Caudate nucleus (tissue), 63 donors: ENCODE measurements at places on chromosomes 4 and X.

- DNase-seq: no peak
Observed at GRCh38 chr4:182083671-182084410, 159.4 kb upstream of the TENM3 start.

DNA sequence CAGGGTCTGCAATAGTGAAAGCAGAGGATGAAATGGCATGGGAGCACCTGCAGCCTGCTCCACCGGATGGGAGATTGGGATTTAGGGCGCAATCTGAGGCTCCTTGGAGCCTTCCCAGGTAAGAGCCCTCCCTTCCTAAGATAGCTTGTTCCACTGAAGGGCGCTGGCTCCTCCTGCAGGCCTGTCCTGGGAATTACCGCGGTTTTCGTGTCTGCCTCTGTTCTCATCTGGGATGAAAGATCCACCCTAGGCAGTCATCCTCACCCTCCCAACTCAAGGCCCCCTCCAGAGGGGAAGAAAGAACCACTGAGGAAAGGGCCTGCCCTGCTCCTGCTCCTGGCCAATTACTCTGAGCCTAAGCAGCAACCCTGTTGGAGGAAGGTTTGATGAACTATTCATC, 547.5 kb downstream of the SMARCA1 start:
- DNase-seq: no peak

DNA sequence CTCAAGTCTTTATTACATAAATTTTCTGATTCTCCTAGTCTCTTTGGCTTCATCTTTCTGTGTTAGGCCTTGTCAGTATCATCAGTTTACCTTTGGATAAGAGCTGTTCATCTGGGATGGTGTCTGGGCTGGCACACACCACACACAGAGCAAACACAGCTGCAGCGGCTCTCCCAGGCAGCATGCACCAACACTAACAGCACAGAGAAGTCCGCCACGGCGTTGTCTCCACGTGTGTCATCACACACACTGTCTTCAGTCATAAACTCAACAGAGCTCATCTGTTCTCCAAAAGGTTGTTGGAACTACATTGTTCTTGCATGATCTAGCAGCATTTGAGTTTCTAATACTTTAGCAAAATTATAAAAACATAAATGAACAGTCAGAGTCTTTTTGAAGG, 851.9 kb upstream of the FRG1 start:
- DNase-seq: no peak

GRCh38 chr4:3287271-3287971, 5.4 kb upstream of the RGS12 start:
- no peak for DNase-seq

DNA sequence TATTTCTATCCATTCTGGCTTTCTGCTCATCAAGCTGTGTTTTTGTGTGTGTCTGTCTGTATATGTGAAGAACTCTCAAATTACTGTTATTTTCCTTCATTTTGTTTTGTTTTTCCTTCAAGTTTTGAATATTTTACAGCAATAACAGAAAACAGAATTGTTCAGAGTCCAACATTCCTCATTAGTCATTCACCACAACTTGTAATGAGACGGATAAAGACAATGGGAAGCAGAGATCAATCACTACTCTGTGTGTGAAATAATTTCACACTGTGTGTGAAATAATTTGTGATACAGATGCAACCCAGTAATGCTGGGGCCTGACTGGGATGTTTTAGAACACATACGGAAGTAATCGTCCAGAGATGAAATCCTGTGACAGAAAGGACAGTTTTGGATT, 55.2 kb downstream of the HPGD start:
- no peak for DNase-seq

GRCh38 chr4:18935659-18936345, 914.2 kb upstream of the LCORL start:
- DNase-seq: peak; percentile 11

GRCh38 chr4:41132055-41132683, 82.2 kb downstream of the APBB2 start:
- no peak for DNase-seq

- no peak for DNase-seq
Observed at GRCh38 chr4:47274901-47275300, 188.6 kb downstream of the COMMD8 start.

DNA sequence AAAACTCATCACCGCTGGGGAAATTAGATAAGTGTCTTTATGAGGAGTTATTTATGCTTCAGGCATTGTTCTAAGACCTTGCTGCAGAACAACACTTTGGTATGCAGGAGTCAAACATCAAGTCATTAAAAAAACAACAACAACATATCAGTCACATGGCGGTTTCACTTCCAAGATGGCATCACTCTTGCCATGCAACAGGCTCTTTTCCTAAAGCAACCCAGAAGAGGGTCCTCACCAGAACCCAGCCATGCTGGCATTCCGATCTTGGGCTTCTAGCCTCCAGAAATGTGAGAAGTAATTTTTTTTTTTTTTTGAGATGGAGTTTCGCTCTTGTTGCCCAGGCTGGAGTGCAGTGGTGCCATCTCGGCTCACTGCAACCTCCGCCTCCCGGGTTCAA, 8.7 kb upstream of the RBMX start:
- DNase-seq: no peak

GRCh38 chr4:168304744-168305459, 13.7 kb downstream of the DDX60 start:
- no peak for DNase-seq

GRCh38 chr4:153220682-153221395, 16.6 kb downstream of the TRIM2 start:
- no peak for DNase-seq

DNA sequence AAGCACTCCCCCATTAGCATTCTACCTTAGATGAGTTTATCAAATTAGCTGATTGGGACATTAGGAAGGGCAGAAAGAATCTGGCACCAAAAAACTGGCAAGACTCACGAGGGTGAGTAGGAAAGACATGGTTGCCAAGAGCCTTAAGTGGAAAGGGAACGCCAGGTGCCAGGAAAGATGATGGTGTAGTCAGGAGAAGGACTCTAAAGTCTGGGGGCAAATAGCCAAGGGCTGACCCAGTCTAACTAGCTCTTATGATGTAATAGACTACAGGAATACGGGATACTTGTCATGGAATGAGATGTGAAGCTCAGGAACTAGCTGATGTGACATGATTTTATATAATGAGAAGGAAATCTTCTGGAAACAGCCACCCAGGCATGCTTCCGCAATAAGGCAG, 94.8 kb downstream of the MBNL3 start:
- DNase-seq: no peak

DNA sequence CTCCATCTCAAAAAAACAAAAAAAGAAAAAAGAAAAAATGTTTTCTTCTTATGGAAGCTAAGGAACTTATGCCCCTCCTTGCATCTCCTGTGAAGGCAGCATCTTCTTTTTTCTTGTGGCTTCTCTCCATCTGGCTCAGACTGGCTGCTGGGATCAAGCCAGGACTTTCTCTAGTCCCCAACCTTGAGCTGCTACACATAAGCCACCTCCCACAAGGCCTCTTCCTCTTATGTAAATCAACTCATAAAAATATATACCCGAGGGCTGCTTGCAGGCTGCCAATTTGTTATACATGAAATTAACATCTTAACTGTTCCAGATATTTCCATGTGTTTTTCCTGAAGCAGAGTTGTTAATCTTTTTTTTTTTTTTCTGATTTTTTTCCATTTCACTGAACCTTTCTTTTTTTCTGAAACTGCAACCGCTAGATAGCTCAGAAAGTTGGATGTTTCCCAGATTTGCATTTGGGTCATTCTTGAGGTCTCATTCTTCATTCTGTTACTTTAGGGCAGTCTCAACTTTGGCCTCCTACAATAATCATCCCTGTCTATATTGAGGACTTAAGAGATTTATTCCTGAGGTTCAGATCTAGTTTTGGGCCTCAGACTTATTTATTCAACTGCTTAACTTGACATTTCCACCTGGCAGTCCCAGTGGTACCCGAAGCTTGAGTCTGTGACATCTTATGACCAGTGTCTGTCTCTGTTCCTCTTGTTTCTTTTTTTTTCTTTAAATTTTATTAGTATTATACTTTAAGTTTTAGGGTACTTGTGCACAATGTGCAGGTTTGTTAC, 10.3 kb downstream of the SNX25 start:
- no peak for DNase-seq

DNA sequence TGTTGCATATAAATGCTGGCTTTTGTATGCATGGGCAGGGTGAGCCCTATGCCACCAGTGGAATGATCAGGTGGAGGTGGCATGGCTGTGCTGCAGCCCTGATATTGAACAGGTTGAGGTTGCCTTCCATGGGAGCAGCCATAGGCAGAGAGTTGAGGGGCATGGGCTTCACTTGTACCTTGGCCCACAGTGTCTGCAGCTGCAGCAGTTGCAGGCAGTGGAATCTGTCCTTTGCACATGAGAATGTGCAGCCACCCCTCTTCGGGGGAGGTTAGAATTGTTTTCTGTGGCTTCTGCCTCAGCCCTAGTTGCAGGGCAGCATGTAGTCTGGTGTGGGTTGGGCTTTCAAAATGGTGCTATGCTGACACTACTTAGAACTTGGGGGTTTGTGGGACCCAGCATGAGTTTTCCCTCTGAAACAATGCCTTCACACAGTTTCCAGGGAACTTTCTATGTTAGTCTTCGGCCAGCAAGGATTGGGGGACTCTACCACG, 25.4 kb upstream of the VSIG1 start:
- DNase-seq: no peak

- DNase-seq: no peak
Observed at GRCh38 chrX:71095033-71095432, 618 bp upstream of the FOXO4 start.

DNA sequence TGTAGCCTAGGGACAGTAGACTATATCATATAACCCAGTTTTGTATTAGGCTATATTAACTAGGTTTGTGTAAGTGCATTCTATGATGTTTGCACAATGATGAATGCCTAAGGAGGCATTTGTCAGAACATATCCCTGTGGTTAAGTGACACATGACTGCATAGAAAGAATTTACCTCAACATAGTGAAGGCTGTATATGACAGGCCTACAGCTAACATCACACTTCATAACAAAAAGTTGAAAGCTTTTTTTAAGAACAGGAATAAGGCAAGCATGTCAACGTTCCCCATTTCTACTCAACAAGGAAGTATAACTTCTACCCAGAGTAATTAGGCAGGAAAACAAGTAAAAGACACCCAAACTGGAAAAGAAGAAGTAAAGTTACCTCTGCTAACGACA, 165.9 kb upstream of the NDST4 start:
- no peak for DNase-seq

GRCh38 chr4:158139086-158139485, 33.7 kb downstream of the GASK1B start:
- DNase-seq: no peak

GRCh38 chrX:10043386-10043785, 76.2 kb downstream of the CLDN34 start:
- DNase-seq: no peak

DNA sequence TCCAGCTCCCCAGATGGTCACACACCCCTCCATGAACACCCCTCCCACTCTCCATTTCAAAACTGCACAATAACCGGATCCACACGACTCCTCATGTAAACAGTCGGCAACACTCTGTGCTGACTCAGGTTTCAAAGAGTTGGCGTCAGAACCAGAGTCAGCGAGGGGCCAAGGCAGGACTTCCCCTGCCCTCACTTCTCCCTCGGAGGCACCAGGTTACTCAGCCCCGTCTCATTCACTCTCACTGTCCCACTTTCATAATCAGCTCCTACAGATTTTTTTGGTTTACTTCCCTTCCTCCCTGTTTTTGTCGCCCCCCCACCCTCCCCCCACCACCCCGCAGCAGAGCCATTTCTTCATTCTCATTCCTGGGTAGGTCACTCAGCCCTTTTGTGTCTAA, 2.7 kb upstream of the TIMP1 start:
- DNase-seq: no peak

DNA sequence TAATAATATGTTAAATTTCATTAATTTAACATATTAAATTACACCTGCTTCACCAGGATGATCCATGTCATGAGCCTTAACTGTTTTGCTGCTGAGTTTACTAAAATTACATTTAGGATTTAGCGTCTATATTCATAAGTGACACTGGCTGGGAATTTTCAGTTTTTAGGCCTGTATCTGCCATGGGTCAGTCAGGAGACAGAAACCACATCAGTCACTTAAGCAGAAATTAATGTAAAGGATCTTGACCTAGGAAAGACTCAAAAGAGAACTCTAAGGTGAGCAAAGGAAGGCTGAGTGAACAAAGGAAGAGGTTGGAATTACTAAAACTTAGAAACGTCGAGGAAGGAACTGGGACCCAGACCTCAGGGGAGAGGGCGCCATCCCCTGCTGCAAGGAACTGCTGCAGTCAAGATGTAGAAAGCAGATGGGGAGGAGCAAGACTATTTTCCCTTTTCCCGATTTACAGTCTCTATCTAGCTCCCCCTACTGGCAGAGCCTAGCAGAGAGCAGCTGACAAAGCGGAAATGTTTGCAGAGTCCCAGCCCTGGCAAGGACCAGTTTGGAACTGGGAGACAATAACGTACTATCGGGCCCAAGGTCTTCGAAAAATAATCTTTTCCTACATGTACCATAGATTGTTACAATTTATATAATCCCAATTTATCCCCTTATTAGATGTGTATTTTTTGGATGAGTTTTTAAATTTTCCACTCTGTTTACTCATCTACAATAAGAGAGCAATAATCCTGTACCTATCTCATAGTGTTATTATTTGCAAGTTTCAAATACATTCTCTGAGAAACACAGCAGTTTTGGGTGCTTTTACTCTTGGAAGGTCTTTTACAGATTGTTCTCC, 22.6 kb upstream of the RBBP7 start:
- peak; percentile 38 for DNase-seq

DNA sequence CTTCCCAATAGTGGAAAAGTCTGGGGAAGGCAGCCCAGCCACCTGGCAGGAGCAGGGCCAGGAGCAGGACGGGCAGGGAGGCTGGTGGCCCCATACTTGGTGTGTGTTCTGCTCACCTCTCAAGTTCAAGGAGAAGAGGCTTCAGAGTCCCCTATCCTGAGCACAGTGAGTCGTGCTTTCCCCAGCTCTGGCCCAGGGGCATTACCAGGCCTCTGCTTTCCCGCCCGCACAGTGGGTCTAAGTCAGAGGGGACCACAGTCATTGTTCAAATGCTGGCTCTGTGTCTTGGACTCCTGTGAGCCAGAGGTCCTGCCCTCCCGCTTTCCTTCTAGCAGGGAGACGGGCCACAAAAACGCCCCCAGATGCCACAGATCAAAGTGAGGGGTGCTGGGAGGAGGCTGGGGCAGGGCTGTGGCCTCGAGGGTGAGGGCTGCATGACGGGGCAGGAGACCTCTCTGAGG, 27.6 kb downstream of the HTRA3 start:
- DNase-seq: no peak
